Activated CD8-positive, alpha-beta memory T cell treated with anti-CD3 and anti-CD28 coated beads for 48 hours (primary cell): ENCODE measurements at places on chromosomes 5 and 9.
A peak's percentile ranks its signal among the peaks of the same experiment; 100 is the strongest.

DNA sequence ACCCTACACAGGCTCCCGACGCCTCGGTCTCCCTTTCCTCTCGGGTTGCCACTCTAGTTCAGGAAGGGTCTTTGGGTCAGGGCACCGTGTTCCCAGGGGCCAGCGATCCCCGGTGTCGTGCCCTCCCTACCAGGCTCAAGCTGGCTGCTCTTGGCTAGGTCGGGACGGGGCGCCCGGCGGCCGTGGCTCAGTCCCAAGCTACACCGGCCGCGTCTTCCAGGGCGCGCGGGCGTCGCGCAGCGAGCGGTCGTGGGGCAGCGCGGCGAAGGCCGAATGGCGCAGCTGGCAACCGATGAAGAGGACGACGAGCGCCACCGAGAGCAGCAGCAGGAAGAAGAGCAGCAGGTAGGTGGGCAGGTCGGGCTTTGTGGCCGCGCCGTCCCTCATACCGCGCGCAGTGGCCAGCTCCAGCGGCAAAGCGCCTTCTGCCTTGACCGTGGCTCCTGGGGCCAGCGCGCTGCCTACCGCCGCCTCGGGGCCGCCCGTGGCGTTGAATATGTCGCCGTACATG is 892 bp downstream of the SMIM32 start:
- DNase-seq, result no peak

- DNase-seq, result no peak
These were observed 1306.5 kb upstream of the CDH9 start for GRCh38 chr5:28344836-28345433.

GRCh38 chr9:100690438-100690837 is 112.6 kb downstream of the CAVIN4 start:
- DNase-seq, result no peak

- no peak for DNase-seq
These were observed 17.1 kb upstream of the CDC23 start for GRCh38 chr5:138230261-138230660.

DNA sequence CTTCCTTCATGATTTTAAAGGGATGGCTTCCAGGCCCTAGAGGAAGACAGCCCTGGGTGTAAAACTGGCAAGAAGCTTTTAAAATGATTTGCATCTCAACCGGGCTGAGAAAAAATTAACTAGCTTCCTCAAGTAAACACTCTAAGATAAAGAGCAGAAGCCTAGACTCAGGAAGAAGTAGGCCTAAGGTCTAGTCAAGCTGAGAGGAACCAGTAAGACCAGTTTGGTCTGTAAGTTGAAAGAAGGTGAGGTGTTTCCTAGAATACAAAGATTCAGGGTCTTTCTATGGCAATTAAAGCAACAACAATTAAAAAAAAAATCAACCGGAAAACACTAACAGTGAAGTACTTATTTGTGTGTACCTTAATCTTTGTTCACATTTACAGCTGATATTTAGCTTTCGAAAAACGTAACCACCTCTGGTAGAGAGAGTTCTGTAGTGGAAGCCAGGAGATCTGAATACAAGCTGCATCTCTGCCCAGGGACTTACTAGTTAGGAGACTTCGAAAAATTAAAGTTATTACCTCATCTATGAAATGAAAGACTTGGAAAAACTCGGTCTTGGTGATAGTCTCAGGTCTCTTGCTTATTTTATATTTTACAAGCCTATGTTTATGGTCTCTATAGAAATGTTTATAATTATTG is 75.7 kb downstream of the TUSC1 start:
- DNase-seq, result no peak

GRCh38 chr5:143065185-143065965 is 295.2 kb downstream of the ARHGAP26 start:
- no peak for DNase-seq

DNA sequence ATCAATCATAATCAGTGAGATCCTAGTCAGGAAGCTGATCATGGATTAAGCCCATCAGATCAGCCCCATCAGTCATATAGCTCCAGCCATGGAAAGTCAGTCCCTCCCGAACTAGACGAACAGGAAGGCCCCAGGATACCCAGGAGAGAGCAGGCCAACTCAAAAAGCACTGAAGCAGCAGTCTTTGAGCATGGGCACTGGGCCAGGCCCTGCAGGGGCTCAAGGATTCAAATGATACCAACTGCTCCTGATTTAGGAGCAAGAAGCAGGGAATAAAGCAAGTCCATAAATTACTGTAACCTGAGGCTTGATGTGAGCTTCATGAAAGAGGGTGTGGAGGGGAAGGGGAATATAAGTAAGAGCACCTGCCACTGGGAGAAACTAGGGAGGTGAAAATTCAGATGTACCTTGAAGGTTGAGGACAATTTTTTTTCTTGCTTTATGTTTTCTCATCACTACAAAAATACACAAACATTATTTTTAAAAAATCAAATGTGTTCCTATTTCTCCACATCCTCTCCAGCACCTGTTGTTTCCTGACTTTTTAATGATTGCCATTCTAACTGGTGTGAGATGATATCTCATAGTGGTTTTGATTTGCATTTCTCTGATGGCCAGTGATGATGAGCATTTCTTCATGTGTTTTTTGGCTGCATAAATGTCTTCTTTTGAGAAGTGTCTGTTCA is 115.2 kb downstream of the SIL1 start:
- no peak for DNase-seq

- DNase-seq, result no peak
These were observed 25.8 kb upstream of the SREK1 start for GRCh38 chr5:66118304-66118703.

DNA sequence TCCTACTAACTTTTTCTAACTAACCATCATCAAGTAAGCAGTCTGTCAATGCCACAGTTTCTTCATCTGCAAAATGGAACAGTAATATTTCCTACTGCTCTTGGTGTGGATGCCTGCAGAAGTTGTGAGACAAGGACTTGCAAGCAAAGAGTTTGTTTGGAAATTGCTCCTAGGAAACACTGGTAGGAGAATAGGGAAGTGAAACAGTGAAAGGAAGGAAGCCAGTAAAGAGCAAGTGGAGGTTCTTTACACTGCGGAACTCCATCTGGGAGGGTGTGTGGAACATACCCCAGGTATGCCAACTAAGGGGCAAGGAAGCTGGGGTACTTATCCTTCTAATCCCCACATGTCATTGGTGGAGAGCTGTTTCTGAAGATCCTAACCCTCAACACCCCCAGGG is 119.9 kb downstream of the FOXD1 start:
- DNase-seq, result no peak

DNA sequence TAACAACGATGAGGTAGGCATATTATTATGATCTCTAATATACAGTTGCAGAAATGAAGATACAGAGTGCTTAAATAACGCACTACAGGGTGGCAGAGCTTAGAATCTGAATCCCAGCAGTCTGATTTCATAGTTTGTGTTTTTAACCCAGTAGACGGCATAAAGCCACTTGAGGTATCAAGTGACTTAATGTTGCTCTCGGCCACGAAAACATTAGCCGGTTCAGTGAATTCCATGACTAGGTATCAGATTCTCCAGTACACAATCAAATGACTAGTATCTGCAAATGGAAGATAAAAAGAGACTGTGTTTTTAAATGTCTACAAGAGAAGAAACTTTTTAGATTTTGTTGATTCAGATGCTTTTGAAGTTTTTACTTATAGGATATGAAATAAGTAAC is 24.8 kb downstream of the SMC2 start:
- no peak for DNase-seq

DNA sequence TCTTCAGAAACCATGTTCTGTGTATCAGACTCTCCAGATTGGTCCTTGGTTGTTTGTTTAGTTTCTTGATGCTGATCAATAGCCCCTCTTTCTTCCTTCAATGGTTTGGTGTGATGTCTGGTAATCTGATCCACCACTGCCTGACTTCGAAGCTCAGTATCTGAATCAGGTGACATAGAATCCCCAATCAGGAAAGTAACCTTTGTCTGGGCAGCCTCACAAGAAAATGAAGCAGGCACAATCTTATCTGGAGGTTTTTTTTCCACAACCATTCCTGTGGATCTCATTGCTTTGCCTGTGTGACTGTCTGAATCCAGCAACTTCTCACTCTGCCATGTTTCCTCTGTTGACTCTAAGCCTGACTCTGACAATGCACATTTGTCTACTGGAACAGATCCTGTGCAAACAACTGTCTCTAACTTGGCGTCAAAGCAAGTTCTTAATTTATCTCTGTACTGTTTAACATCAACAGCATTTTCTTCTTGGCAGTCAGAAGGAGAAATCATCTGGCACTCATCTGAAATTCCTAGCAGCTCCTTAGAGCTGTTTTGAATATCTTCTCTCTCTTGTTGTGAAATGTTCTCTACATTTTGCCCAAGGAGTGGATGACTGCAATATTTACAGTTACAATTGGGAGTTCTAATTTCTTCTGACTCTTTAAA is 37.1 kb upstream of the RAPGEF6 start:
- no peak for DNase-seq

DNA sequence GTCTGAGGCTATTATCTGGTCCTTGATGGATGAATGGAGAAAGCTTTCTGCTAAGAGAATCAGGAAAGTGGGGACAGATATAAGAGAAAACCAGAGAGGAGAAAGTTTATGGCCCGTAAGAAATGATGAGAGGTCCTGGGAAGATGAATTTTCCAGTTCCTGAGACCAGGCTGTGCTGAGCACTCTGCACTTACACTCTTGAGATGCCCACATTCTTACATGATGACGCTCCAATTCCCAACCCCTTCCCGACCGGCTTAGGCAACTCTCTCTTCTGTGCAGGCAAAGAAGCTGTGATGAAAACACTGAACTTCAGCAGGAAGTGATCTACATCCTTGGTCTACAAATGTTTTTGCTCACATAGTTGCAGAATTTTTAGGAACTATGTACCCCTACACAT is 417.0 kb downstream of the ARHGEF28 start:
- no peak for DNase-seq

DNA sequence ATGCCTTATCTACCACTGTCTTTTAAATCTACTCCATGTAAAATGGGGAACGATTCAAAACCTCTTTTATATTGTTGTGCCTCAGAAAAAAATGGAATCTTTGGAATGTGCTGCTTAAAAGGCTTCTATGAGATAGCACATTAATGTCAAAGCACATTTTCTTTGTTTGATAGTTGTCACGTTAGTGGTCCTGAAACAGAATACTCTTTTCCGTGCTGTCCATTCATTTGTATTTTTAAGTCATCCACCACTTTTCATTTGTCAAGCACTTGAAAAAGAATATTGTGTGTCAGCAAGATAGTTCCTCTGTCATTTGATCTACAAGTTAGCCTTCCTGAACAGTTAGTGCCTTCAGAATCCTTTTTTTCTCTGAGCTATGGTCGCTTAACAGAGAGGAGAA is 246.9 kb downstream of the MAST4 start:
- DNase-seq, result no peak

GRCh38 chr9:5485378-5486085 is 24.8 kb upstream of the PDCD1LG2 start:
- no peak for DNase-seq

DNA sequence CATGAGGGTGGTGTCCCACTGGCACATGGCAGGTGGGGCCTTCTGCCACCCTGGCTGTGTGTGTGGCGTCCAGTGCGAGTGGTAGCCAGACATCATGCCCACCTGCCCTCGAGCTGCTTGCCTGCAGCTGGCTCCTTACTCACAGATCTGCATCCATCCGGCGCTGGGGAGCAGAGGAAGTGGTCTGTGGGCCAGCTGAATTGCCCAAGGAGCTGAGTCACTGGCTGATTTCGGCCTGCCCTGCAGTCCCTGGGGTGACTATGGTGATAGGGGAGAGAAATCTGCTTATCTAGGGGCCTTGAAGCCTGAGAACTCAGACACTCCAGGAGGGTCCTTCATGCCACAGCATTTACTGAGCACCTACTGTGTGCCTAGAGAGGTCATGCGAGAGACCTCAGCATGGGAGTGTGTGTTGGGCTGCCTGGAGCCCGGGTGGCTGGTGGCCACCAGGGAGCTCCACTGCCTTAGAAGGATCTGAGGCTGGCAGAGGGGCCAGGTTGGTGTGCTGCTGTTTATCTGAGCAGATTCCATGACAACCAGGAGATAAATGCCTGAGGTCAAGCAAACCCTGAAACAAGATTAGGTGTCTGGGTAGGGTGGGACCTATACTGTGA is 57.1 kb downstream of the SLC22A5 start:
- DNase-seq, result peak; percentile 56

DNA sequence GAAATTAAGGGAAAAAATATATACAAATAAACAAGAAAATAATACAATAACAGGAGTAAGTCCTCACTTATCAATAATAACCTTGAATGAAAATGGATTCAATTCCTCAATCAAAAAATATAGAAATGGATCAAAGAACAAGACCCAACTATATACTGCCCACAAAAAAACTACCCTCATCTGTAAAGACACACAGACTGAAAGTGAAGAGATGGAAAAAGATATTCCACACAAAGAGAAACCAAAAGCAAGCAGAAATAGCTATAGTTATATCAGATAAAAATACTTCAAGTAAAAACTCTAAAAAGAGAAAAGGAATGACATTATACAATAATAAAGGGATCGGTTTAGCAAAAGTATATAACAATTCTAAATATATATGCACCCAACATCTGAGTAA is 66.5 kb downstream of the KIAA0825 start:
- no peak for DNase-seq

- DNase-seq, result no peak
These were observed 175.9 kb upstream of the NFIL3 start for GRCh38 chr9:91599564-91599963.

- DNase-seq, result no peak
These were observed 54.0 kb upstream of the MAP3K1 start for GRCh38 chr5:56761151-56761885.

DNA sequence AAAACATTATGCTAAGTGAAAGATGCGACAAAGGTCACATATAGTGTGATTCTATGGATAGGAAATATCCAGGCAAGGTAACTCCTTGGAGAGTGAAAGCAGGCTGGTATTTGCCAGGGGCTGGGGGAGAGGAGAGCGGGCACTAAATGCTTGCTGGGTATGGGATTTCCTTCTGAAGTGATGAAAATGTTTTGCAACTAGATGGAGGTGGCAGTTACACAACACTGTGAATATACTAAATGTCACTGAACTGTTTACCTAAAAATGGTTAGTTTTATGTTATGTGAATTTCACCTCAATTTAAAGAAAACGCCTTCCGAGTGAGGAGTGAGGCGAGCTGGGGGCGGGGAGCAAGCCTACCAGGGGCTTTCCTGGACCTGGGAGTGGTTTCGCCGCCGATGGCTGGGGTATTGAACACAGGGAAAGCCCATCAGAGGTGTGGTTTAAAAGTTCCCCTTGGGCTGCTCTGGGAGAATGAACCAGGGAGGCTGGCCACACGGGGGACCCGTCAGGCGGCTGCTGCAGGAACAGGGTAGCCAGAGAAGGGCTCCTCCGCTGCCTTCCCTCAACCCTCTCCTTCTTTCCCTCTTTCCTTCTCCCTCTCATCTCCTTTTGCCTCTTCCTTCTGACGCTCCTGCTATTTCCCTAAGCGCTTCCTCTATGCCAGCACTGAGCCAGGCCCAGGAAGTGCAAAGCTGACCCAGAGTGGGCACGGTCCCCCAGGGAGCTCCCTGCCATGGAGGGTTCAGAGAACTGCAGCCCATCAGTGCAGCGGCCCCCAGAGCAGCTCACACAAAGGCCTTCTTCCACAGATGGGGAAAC is 4.9 kb downstream of the AKNA start:
- no peak for DNase-seq

GRCh38 chr9:36880075-36880474 is 154.0 kb downstream of the PAX5 start:
- no peak for DNase-seq
